ENCODE measurements at places on chromosomes 4 and X. TPM values are rescaled to one million over a fixed set of nuclear protein-coding genes. Genes with fewer than 3 reads are reported as not detected.

Gene SFRP2
- total RNA-seq: 3.2 TPM

Gene PNMA6E
- total RNA-seq: not detected

DNA sequence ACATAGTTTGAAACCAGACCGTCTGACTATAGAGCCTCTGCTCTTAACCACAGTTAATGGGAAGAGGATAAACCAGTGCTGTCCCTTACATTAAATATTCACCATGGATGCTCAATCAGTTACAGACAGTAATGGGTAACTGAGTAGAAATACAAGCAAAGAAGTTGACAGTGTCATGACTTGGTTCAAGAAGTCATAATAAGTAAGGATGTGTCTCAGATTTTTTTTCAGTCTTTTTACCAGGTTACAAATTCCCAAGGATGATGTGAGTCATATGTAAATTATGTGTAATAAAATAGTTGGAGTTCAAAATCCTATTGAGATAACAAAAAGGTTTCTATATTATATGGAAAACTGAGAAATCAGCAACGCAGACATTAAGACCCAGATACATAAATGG, 31.1 kb downstream of the ZCCHC4 start:
- no peak overlapping the region for H3K27ac ChIP-seq
- H3K36me3 ChIP-seq: peaks cover 3% of the 10 kb centered on the region
- peaks cover 10% of the 10 kb centered on the region for H3K4me1 ChIP-seq
- H3K27me3 ChIP-seq: no peaks in the 10 kb centered on the region

DNA sequence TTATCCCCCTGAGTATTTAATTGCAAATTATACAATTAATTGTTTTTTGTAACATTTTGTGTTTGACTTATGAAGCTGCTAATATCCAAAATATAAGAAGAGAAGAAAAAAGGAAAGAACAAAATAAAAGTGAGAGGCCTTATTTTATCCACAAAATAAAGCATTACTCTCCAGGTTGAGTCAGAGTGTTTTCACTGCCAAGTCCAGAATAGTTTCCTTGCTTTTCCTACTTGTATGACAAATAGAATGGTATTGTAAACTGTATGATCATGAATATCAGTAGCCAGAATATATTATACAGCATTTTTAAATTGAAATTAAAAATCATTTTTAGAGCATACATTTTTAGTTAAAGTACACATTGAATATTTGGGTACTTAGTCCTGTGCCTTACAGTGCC, 237.8 kb downstream of the NDST4 start:
- H3K4me1 ChIP-seq: peaks cover 8% of the 10 kb centered on the region
- no peak overlapping the region for H3K27ac ChIP-seq
- no peak for DNase-seq
- H3K36me3 ChIP-seq: no peaks in the 10 kb centered on the region
- H3K4me3 ChIP-seq: no peak overlapping the region
- no peaks in the 10 kb centered on the region for H3K27me3 ChIP-seq

- peaks cover 53% of the 10 kb centered on the region for H3K4me1 ChIP-seq
- no peak for DNase-seq
- no peak overlapping the region for H3K4me3 ChIP-seq
- no peaks in the 10 kb centered on the region for H3K27me3 ChIP-seq
- H3K27ac ChIP-seq: peak overlapping the region; percentile 5
Observed at GRCh38 chr4:138841343-138841742, 174.2 kb upstream of the NOCT start.

DNA sequence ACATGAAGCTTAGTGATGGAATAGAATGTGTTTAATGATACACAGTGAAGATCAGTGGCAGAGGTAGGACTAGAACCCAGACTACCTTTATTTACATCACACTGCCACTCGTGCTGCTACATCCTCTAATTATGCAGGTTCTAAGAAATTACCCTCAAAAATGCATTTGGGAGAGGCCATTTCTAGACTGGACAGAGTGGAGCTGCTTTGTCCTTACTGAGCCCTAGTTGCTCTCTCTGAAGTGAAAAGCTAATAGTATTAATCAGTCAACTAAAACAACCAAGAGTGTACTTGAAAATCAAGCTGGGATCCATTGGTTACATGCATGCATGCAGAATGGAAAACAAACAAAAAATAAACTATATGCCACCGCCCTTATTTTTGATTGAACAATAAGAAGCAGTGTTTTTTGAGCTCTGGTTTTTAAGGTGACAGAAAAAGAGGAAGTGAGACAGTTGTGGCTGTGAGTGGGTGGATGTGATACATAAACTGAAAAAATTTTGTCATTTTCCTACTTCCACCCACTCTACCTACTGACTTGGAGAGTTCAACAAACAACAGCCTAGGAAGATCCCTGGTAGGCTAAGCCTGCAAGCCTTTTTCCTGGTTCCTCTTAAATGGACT, 6.8 kb upstream of the VSIG4 start:
- H3K27ac ChIP-seq: no peak overlapping the region
- H3K4me3 ChIP-seq: no peak overlapping the region
- no peaks in the 10 kb centered on the region for H3K4me1 ChIP-seq
- no peaks in the 10 kb centered on the region for H3K36me3 ChIP-seq
- H3K27me3 ChIP-seq: no peaks in the 10 kb centered on the region
- no peak for DNase-seq

DNA sequence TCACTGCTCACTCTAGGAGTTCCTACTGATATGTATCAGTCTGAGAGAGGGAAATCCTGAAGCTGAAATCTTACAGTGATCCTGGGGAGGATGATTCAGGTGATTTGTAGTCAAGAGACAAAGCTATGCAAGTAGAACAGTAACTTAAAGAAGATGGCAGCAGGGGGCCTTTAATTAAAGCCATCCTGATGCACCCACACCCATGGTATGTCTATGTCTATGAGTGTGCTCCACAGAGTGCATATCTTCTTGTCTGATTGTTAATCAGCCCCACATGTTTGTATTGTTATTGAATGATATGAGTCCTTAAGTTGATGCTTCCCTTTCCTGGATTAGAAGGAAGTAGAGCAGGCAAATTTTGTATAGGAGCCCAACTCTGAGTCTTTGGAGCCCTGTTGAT, 78.8 kb downstream of the NHS start:
- H3K4me3 ChIP-seq: no peak overlapping the region
- no peak for DNase-seq
- no peak overlapping the region for H3K27ac ChIP-seq
- no peaks in the 10 kb centered on the region for H3K36me3 ChIP-seq
- no peaks in the 10 kb centered on the region for H3K27me3 ChIP-seq
- peaks cover 30% of the 10 kb centered on the region for H3K4me1 ChIP-seq

DNA sequence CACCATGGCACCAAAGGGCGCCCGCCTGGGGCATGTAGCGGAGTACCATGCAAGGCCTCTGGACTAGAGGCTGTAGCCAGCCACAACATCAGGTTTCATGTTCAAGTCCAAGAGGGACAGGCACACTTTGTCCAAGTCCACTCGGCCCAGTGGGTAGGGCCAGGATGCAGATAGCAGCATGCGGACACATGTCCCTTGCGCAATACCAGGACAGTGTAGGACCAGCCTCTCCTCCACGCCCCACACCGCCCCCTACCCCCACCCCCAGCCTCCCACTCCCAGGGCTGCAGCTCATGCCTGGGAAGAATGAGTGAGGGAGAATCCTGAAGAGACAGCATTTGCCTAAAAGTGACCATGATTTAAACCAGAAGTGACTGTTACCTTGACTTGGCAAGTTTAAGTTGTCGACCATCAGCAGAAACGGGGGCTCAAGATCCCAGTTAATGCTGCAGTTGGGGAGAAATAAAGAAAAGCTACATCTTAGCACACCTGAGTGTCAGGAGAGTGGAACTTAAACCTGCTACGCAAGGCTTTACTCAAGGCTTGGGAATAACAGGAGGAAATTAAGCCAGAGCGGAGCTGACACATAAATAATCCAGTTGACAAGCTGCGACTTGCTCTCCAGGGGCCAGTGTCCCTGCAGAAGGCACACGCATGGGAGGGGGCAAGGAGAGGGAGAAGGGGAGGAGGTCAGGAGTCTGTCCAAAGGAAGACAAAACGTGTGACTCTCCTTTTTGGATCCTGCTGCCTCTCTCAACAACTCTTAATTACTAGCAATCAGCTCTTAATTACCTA, 221.7 kb downstream of the BCOR start:
- peaks cover 6% of the 10 kb centered on the region for H3K4me1 ChIP-seq
- no peak for DNase-seq
- no peak overlapping the region for H3K27ac ChIP-seq
- H3K4me3 ChIP-seq: no peak overlapping the region

GRCh38 chr4:89166971-89167475, 55.7 kb downstream of the TIGD2 start:
- H3K4me3 ChIP-seq: no peak overlapping the region
- H3K36me3 ChIP-seq: no peaks in the 10 kb centered on the region

Gene ADH1C
- total RNA-seq: 4.6 TPM
